CD8-positive, alpha-beta memory T cell (primary cell): ENCODE measurements at places on chromosomes 16 and 17. TPM values are rescaled to one million over a fixed set of nuclear protein-coding genes. Genes with fewer than 3 reads are reported as not detected.

DNA sequence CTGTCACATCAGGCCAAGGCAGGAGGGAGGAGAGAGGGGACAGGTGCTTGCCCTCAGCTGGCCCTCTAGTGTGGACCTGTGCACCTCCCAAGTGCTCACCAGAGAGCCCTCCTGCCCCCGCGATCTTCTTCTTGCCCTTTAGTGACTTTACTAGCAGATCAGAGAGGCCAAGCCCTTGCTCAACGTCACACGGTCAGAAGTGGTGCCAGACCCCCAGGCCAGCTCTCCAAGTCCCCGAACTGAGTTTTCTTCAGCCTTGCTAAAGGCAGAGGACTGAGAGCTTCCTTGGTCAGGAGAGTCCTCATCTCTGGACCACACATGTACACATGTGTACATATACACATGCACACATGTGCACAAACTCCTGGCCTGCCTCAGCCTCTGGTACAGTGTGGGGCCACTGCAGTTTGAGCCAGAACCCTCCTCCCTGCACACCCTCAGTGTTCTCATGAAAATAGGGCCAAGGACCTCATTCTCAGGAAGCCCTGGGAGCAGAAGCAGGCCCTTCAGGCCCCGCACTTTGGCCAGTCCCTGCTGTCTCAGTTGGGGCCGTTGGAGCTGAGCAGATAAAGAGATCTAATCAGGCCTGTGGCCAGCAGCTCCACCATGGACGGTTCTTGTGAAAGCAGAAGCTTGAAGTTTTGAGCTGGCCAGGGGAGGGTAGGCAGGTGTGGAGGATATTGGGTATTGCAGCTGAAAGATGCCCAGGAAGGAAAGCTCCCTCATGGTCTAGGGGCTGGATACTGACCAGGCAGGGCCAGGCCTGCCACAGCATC is 7.4 kb upstream of the EPX start:
- no peak for DNase-seq

- DNase-seq: no peak
Measured at GRCh38 chr17:49260817-49261291, 30.3 kb upstream of the PHOSPHO1 start.

DNA sequence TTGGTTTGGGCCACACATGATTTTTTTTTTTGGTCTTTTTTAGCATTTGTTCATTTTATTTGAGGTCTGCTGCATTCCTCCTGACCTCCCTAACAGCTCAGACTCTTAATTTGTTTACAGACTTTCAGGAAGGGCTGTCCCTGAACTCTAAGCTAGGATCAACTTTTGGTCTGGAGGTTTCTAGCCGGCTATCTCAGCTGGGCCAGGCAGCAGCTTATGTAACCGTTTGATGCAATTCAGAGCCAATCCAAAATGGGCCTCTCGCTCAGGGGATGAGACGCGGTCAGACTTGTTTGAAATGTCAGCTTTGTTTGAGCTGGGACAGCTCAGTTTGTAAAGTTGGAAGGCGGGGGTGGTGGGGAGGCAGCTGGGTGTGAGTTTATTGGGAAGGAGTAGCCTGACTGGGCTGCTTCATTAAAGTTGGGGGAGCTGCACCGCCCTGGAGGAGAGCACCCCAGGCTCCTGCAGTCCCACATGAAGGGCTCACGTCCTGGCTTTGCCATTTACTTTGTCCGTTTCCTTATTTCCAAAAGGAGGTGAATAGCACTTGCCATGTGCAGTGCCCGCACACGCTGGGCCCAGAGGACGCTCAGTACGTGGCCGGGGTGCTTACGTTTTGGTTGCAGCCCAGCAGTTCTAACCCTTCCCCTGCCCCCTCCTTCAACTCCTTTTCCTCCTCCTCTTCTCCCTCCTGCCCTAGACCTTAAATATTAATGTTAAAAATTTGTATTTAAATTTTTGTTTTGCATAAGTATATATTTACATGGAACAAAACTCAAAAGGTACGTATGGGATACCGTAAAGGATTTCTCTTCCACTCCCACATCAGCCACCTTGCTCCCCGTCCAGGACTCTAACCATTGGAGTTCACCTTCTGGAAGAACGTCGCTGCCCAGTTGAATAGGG is 121.2 kb downstream of the SNX29 start:
- DNase-seq: no peak

GRCh38 chr17:29005936-29006511 is at the start of gene SEZ6:
Gene SEZ6, minus strand, starts transcription at chr17:29006033. Its CDS starts 164 bp downstream, at chr17:29005869.
- peak; percentile 47 for DNase-seq

GRCh38 chr16:67917140-67917851 is 14.4 kb downstream of the CTRL start:
- no peak for DNase-seq

DNA sequence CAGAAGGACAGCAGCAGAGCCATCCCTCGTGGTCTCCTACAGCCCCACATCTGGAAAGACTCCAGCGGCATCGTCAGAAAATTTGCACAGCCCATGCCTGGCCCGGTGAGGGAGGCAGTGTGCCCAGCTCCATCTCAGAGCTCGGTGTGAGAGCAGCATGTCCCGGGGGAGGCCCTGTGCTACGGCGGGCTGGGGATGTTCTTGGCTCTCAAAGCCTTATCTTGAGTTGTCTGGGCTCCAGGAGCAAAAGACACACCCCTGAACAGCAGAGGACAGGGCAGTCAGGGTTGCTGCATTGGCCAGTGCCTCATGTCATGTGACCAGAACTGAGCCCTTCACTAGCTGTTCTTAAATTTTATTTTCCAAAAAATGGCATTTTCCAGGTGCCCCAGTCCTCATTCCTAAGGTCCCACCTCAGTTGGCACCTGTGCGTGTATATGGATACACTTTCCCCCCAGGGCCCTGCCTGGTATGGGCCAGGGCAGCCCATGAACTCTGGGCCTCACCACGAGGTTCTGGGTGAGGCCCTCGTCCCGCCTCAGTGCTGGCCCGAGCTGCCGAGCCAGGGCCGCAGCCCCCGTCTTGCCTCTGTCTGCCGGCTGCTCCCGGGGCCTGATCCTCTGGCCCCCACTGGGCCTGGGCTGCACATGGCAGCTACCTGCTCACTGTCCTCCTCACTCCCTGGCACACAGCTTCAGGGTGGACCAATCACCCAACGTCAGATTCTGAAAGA is 3.0 kb downstream of the NUDT16L1 start:
- DNase-seq: peak; percentile 40

DNA sequence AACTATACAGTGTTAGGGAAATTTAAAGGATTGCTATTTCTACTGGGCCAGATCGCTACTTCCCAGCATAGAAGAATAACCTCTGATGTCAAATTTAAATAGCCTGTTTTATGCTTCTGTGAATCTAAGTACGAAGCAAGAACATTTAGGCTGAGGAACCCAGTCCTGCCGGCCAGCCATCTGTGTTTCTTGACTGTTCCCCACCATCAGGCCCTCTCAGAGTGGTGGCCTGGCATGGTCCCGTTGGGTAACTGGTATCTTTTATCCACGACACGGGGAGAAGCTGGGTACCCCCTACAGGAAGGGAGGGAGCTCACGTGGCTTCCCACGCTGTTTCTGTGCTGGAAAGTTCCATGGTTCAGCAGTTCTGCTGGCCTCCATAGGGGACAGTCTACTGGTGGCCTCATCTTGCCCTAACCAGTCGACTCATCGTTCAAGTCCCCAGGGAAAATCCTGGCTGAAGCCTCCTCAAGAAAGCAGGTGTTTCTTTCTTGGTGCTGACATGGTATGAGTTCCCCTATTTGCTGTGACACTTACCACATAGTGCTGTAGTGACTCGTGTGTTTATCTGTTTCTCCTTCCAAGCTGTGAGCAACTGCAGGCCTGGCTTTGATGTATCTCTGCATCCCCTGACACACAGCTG is 201.7 kb upstream of the NLRP1 start:
- DNase-seq: no peak

GRCh38 chr16:10552281-10552680 is 28.1 kb downstream of the EMP2 start:
- DNase-seq: no peak

GRCh38 chr17:50511058-50511457 is 2.8 kb downstream of the MYCBPAP start:
- DNase-seq: peak; percentile 31

DNA sequence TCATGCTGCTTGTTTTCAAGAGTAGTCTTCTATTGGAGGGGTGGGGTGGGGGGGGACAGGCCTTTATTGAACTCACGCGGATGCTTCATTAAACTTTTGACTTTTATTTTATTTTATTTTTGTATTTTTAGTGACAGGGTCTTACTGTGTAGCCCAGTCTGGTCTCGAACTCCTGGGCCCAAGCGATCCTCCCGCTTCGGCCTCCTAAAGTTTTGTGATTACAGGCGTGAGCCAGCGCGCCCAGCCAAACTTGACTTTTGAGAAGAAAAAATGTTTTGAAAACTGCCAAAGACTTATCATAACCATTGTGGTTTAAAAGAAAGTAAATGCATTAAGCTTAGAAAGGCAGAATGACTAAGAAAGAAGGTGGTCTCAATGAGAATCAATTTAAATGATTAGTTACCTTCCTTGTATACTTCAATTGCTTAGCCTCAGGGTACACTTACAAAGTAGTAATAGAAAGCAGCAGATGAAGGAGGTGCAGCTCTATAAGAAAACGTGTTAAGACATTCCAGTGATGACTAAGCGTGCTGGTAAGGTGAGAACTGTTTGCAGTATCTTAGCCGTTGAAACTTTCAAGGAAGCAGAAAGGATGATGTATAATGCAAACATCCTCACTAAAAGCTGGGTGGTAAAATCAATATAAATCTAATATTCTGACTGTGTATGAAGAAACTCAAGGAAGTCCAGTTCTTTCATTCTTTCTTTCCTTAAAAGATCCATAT is 1.2 kb downstream of the AP2B1 start:
- no peak for DNase-seq

- DNase-seq: no peak
Measured at GRCh38 chr16:4933433-4933832, 3.5 kb downstream of the PPL start.

DNA sequence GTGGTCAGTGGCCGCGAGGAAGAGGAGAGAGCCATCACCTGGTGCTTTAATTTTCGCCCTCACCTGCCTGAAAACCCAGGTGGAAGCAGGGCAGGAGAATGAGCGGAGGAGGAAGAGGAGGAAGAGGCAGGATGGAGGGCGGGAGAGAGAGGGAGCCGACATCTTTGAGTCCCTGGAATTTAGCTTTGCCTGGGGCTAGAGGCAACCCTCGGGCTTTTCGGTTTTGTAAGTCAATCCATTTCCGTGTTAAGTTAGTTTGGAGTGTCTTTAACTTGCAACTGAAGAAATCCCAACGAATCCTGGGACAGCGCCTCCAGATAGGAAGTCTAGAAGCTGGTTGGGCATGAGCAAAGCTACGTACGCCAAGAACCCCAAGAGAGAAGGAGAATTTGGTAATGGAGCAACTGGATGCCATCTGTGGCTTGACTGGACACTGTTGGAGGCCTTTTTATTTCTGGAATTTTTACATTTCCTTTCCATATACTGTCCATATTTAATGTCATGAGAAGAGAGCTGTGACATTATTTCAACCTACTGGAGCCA is 36.9 kb upstream of the ATP2A3 start:
- no peak for DNase-seq

- no peak for DNase-seq
Measured at GRCh38 chr17:68204736-68205135, 43.1 kb upstream of the AMZ2 start.

DNA sequence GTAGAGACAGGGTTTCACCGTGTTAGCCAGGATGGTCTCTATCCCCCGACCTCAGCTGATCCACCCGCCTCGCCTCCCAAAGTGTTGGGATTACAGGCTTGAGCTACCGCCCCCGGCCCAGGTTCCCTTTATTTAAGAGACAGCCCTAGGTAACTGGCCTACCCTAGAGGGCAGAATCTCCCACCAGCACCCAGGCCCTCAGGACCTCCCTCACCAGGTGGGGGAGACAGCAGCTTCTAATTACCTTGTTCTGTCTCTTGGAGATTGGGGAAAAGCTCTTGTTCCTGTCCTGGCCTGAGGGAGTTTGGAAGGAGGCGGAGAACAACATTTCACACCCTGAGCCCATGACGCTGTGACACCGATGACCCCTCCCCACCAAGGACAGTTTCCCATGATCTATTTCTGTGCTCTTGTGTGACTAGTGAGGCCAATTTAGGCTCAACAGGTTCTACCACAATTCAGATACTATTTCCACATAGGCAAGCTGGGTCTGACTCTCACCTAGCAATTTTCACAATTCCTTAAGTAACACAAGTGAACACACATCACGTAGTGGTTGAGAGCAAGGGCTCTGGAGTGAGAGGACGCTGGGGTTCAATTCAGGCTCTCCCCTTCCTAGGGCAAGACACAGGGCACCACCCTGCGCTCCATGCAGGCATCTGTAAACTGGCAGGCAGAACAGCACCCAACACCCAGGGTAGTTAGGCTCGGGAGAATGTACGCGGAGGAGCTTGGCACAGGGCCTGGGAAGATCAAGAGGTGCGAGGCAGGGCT is 20.4 kb downstream of the HDAC5 start:
- no peak for DNase-seq

The TMEM114 gene
- total RNA-seq: not detected

The RSPRY1 gene
- total RNA-seq: 33.3 TPM

The TSPOAP1 gene
- total RNA-seq: 14.4 TPM

The BCO1 gene
- not detected for total RNA-seq
